ENCODE measurements at places on chromosomes 11 and 22.

GRCh38 chr11:75502138-75502537 is 23.6 kb downstream of the GDPD5 start:
- DNase-seq: no peak

- DNase-seq: no peak
Measured at GRCh38 chr11:41497974-41498373, 38.5 kb upstream of the LRRC4C start.

- DNase-seq: peak; percentile 21
Measured at GRCh38 chr22:38756711-38757463, 1.1 kb upstream of the SUN2 start.

DNA sequence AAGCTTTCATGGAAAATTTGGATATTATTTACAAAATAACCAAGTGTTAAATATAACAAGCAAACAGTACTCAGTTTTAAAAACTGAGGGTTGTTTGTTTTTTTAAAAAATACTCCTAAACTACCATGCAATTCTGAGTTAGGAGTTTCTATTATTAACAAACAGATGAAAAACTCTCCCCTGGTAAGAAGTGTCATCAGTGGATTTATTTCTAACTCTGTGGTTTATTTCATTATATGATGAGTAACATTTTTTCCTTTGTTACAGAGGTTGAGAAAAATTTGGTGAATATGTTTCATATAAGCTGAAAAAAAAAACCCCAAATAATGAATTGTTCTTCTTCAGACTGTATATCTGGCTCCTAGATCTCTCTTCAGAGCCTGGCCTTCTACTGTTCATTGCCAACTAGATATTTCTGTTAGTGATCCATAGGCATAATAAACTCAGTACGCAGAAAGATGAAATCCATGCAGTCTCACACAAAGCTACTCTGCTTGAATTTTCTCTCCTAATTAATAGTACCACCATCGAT is 29.4 kb upstream of the PDE3B start:
- no peak for DNase-seq

DNA sequence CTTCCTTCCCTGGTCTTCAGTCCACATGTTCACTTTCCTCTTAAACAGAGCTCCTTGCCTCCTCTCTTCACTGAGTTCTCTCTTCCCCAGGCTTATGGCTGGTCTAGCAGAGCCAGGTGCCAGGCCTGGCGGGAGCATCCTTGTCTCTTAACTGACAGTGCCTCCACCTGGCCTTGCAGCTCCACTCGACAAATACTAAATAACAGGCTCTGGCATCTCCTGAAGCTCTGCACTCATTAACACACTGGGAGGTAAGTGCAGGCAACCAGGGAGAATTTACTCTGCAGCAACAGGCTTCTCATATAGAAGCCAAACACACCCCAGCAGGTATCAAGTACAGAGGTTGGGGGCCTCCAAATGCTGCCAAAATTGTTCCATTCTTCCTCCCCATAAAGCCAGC is 438.1 kb downstream of the SOX6 start:
- no peak for DNase-seq

DNA sequence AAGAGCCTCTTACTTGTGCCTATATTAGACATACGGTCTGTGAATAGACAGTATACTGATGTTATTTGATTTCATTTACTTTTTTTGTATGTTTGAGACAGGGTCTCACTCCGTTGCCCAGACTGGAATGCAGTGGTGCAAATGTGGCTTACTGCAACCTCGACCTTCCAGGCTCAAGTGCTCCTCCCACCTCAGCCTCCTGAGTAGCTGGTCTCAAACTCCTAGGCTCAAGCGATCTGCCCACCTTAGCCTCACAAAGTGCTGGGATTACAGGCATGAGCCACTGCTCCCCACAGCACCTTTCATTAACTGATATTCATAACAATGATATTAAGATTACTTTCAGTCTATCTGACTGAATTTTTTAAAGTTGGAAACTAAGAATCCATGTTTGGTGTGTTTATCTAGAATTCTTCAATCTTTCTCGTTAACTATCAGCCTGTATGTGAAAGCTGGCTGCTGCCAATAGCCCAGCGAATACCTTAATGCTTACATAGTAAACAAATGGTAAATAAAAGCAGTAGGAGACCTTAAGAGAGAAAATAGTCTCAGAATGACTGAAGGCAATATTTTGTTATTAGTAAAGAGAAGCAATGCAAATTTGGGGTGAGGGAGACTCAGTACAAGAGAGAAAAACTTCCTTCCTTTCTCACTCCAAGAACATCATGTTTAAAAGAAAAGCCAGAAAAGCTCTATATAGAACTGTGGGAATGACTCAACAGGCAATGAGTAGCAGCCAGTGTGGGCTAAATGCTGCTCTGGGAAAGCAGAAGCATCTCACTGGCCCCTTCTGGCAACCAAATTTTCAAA is 101.9 kb downstream of the MRTFA start:
- peak; percentile 13 for DNase-seq

GRCh38 chr22:35349704-35350538 is 31.0 kb upstream of the HMOX1 start:
- no peak for DNase-seq

DNA sequence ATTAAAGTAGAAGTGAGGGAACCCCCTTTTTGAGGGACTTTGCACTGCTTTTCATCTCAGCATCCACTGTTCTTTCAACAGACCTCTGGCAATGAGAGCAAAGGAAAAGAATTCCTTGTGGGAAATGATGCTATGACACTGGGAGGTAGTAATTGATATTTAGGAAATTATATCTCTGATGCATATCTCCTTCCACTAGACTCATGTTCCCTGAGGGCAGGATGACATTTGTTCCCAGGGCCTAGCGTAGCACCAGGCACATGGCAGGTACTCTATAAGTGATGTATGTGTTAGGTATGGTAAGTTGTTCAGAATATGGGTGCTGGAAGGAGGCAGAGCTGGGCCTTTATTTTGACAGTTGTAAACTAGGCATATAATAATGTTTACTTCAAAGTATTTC is 142.9 kb downstream of the CCDC81 start:
- DNase-seq: no peak

GRCh38 chr11:88739524-88739923 is 326.3 kb downstream of the GRM5 start:
- no peak for DNase-seq

DNA sequence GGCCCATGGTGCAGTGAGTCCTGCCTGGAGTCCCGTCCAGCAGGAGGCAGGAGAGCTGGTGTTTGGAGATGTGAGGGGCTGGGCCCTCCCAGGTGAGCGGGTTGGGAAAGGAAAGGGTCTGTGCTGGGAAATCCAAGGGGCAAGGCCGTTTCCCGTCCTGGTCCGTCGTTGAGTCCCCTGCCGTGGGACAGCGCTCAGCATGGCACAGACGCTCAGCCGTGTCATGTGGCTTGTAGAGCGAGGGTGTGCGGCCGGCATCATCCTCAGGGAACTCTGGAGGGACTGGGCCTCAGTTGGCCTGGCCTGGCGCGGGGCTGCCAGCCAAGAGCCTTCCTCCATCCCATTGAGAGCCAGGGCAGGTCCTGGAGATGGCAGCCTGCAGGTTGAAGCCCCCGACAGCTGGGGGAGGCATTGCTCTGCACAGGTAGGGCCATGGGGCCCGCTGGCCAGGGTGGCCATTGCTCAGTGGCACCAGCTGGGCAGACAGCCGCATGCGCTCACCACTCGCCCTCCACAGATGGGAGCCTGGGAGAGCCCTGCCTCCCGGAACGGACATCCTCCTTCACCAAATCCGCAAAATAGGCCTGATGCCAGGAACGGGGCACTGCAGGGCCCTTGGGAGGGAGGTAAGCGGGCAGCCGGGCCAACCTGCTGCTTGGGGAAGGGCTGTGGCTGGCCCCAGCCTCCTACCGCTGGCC is 28.7 kb downstream of the KCNQ1 start:
- no peak for DNase-seq

DNA sequence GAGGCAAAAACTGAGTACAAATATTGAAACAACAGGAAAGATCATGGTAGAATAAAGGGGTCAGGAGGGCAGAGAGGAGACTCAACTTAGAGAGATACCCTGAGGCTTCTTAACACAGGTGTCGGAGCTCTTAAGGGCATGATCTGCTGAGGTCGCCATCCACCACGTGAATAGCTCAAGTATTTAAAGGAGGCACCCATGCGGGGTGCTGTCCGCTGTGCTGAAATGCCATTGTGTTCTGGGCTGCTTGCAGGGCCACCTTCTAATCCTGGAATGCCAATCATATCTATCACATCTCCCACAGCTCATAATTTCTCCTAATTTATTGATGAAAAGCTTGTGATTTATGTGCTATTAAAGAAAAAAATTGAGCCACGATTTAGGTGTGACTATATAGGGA is 90.2 kb downstream of the SEZ6L start:
- DNase-seq: no peak

- DNase-seq: peak; percentile 78
Measured at GRCh38 chr22:22942511-22943329, 55.1 kb downstream of the IGLL5 start.

GRCh38 chr11:69293819-69294505 is at the start of gene MYEOV:
MYEOV (plus strand) TSS chr11:69294155; CDS start chr11:69295355, 1,200 bp downstream.
- peak; percentile 43 for DNase-seq

- no peak for DNase-seq
Measured at GRCh38 chr11:132237781-132238180, 867.4 kb downstream of the NTM start.

- DNase-seq: no peak
Measured at GRCh38 chr11:93166862-93167261, 30.9 kb downstream of the SLC36A4 start.

DNA sequence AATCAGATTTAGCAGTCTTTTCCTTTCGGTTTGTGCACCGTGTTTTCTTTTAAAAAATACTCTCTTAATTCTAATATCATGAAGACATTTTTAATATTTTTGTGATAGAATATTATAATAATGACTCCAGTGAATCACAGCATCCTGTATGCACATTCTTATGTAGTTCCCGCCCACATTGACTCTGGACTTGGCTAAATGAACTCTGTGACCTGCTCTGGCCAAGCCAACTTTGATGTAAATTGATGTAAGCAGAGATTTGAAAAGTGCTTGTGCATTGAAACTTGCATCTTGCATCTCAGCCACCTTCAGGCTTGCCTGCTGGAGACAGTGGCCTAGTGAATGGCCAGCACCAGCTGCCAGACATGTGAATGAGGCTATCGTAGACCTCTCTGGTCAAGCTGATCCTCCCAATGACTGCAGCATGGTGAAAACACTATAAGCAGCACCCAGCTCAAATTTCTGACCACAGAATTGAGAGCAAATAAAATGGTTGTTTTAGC is 29.2 kb upstream of the PGM2L1 start:
- no peak for DNase-seq

- DNase-seq: no peak
Measured at GRCh38 chr11:44573333-44573732, 7.9 kb downstream of the CD82 start.

DNA sequence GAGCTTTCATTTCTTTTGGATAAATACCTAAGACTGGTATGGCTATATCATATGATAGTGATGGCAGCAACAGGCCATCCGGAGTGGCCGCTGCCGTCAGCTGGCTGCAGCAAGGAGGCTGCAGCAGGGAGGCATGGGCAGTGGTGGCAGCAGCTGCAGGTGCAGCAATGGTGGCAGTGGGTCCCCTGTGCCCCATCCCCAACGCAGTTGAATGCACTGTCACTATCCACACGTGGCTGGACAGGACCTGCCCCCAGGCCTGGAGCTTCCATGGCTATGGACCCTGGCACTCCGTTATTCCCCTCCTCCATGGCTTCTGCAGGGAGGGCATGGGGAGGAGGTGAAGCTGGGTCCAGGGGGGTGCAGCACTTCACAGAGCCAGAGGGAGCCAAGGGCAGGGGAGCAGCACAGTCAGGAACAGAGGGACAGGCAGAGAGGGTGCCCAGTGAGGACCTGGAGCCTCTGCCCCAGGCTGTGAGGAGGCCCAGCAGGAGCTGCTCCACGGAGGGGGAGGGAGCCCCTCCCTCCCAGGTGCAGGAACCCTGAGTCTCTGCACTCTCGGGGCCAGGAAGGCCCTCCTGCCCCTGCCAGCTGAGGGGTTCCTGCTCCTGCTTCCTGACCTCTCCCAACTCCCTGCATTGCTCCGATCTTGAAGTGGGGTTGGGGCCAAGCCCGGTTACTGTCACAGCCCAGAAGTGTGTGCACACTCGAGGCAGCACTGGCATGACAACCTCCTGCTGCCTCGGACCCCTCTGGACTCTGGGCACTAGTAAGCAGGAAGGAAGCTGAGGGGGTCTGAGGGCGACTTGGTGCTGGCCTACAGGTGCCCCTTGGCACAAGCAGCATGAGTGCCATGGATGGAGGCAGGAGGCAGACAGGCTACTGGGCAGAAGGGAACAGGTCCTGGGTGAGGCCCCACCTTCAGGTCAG is 466.3 kb downstream of the GUCY1A2 start:
- DNase-seq: no peak

- peak; percentile 21 for DNase-seq
Measured at GRCh38 chr11:120172054-120172911, 34.4 kb upstream of the TRIM29 start.

- DNase-seq: no peak
Measured at GRCh38 chr22:20637750-20638506, 130.5 kb downstream of the MED15 start.

DNA sequence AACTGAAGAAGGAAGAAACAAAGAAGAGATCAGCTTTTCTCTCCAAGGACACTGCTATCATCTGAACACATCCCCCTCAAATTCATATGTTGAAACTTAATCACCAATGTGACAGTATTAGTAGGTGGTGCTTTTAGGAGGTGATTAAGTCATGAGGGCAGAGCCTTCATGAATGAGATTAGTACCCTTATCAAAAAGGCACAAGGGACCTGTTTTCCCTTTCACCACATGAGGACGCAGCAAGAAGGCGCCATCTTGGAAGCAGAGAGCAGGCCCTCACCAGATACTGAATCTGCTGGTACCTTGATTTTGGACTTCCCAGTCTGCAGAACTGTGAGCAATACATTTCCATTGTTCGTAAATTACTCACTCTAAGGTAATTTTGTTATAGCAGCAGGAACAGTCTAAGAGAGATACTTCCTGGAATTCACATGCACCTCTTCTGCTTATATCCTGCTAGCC is 20.9 kb upstream of the CREB3L1 start:
- no peak for DNase-seq

GRCh38 chr11:68958211-68958610 is 22.6 kb downstream of the MRGPRD start:
- DNase-seq: no peak

DNA sequence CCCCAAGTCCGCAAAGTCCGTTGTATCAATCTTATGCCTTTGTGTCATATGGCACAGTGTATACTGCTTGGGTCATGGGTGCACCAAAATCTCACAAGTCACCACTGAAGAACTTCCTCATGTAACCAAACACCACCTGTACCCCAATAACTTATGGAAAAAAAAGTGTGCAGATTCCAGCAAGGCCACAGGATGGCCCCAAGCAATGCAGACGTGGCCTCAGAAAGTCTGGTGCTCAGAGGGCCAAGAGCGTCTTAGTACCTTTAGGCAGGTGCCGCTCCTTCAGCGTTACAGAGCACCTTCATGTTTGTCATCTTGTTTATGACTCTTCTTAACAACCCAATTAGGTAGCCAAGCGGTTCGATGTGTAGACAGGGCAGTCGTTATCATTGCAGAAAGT is 65.3 kb downstream of the PRDM11 start:
- no peak for DNase-seq

- DNase-seq: peak; percentile 35
Measured at GRCh38 chr11:350723-351255, 18.5 kb upstream of the B4GALNT4 start.

GRCh38 chr11:73159297-73159696 is 17.2 kb upstream of the FCHSD2 start:
- DNase-seq: no peak
